ENCODE measurements at places on chromosomes 11 and 22. TPM values are rescaled to one million over a fixed set of nuclear protein-coding genes. Genes with fewer than 3 reads are reported as not detected.

DNA sequence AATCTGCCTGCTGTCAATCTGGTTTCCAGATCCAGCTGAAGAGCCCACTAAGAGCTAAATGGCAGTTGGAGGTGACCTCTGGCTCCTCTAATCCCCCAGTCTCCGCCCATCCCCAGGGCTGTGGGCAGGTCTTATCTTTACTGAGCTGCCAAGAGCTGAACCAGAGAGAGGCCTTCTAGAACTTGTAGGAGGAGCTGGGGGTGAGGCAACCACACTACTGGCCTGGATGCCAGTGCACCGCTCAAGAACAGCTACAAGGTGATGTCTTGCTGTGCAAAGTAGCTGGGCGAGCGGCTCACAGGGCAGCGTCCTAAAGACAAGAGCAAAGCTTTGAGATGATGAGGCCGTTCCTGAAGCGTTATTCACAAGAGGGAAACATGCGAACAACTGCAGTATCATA, 374.6 kb downstream of the CTTN start:
- DNase-seq, result no peak

GRCh38 chr11:63768237-63769041, at the start of gene ZFTA:
TSS of gene ZFTA (minus strand) at chr11:63768775. CDS start at chr11:63768622, 153 bp downstream.
- peak; percentile 58 for DNase-seq

SPTY2D1 gene
- 16.5 TPM for polyA plus RNA-seq

DNA sequence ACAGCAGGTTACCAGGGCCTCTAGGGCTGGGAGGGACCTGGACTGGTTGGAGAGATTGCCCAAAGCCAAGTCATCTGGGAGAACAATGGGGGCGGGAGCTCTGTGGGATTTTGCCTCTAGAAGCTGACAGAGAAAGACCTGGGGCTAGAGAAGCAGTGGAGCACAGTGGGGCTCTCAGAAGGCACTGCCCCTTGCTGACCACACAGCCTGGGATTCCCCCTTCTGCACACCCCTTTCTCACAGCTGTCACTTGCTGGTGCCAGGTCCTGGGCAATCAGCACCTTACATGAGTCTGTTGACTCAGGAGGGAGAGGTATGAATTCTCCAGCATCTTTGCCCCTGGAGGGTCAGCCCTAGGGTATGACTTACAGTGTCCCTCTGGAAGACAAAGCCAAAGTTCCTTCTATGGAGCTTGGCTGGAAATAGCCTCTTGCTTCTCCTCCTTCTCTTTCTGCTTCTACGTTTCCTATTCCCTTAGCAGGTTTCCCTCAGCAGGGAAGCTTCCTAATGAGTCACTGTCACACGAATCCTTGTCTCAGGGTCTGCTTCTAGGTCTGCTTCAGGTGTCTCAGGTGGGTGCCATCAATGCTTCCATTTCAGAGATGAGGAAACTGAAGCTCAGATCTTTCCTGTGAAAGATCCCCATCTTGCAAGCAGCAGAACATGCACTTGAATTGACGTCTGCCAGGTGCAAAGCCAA, 27.0 kb downstream of the GDPD5 start:
- no peak for DNase-seq

GRCh38 chr22:29218758-29219408, 13.2 kb downstream of the EMID1 start:
- DNase-seq, result no peak

DNA sequence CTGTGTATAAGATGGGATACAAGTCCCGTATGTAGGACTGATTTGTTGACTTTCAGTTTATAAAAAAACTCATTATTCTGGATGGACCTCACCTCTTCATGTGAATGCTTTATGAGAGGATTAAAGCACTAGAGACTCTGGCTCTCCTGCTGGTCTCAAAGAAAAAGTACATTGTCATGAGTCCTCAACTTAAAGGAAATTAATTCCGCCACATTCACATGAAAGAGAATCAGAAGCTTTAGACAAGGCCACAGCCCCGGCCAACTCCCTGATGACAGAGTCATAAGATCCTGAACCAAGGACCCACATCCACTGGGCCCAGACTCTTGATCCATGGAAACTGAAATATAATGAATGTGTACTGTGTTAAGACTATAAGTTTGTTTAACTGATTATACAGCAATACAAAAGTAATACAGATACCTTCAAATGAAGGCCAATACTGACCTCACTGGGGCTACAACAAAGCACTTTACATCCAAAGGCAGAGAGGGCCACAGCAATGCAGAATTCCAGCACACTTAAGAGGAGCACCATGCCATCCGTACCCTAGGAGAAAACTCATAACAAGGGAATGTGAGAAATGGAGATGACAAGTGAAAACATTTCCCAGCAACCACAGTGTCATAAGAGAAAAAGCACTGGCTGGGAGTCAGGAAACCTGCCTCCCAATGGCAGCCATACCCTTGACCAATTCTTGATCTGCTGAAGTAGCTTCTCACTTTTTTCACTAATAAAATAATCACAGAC, 25.4 kb upstream of the MS4A6A start:
- DNase-seq, result no peak

- DNase-seq, result no peak
These were observed 47.0 kb upstream of the CLMP start for GRCh38 chr11:123241874-123242543.

RBM4 gene
- 145 TPM for polyA plus RNA-seq

GRCh38 chr11:77471558-77472193, 2.2 kb downstream of the PAK1 start:
- DNase-seq, result peak; percentile 97

MYOD1 gene
- 0.10 TPM for polyA plus RNA-seq

DNA sequence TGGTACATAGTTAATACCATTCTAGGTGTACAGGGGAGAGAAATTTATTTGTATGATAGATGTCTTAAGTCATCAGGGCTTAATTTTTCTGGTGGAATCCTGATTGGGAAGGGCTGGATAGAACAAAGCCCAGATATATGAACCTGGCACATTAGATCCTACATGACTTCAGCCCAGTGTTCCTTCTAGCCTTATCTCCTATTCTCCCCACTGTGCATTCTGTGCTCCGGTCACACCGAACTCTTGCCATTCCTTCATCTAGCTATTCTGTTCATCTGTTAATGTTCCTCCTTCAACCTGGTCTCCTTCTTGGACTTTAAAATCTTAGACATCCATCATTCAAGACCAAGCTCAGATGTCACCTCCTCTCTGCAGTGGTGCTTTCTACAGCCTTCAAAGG, 68.9 kb upstream of the EED start:
- no peak for DNase-seq

DNA sequence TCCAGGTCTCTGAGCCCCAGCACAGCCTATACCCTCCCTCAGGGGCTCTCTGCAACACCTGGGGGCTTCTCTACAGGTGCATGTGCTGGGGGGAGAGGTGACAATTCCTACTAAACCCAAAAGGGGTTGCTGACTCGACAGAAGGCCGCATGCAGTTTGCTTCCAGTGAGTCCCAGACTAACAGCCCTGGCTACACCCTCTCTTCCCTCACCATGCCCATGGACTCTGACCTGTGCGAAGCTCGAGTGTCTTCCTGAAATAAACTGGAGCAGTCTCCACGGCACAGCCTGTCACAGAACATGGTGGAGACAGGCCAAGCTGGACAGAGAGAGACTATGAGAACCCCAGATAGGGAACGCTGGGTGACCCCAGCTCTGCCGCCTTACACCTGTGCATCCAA, 16.6 kb downstream of the PLEKHA7 start:
- DNase-seq, result peak; percentile 89

DNA sequence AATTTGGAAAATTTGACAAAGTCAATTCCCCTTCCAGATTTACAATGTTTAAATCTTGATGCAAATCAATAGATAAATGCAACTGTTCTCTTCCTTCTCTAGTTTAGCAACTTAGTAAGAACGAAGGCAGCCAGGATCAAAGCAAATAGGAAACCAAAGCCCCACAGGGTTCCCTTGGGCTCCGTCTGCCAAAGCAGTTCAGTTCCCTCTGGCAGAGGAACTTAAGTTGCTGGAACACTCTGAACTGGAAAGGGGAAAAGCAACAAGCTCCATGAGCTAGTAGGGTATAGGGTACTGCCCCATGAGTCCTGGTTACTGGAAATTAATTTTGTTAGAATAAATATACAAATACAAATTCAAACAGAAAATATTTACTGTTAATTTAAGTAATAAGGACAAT, 91.3 kb downstream of the RELT start:
- DNase-seq, result no peak

ZNF214 gene
- polyA plus RNA-seq, result 7.7 TPM

GRCh38 chr22:40966726-40967085, 15.5 kb downstream of the RBX1 start:
- no peak for DNase-seq

SLC22A12 gene
- polyA plus RNA-seq, result 0.03 TPM

- no peak for DNase-seq
These were observed 12.4 kb downstream of the C1QTNF6 start for GRCh38 chr22:37175414-37176281.

DNA sequence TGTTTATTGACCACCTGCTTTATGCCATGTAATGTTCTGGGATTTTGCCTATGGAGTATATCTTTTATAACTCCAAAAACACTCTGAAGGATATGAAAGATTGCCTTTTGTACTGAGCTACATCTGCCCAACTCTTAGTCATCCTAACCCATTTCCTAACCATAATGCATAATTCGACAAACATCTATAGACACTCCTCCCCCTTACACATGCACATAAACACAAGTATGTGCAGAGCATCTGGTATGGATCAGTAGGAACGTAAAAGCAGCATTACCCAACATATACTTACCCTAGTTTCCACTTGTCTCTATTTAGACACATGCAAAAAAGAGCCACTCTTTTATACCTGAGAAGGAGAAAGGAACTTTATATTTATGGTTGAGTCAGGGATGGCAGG, 272.8 kb downstream of the FAM76B start:
- no peak for DNase-seq

- DNase-seq, result no peak
These were observed 1130.3 kb upstream of the CNTN5 start for GRCh38 chr11:97890466-97890865.

DNA sequence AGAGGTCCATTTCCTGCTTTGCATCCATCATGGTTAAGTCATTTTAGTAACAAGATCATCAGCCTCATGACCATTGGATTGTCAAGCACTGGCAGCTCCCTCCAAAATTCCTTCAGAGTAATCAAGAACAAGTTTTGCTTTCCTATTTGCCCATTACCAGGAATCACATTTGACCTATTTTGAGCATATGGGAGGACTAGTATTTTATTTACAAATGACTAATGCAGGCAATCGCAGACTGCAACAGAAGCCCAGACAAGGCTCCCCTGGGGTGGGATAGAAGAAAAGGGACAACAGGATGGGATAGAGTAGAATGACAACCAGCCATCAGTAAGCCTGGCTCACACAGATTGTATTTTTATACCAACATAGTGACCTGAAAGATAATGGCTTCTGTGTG, 9.1 kb downstream of the MMP10 start:
- DNase-seq, result no peak

DNA sequence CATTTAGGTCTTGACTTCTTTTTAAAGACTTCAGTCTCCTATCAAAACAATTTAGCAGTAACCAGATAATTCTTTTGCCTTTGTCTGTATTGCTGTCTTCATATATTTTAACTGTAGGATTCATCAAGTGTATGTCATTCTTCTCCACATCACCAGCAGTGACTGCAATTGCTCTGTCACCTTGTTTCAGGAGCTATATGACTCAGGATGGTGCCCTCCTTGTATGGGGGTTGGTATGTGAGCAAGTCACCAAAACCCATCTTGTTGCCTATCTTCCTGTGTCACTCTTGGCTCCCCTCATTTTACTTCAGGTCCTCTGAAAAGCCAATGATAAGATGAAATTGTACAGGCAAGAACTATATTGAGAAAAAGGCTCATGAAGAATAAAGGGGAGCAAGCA, 256.9 kb upstream of the LUZP2 start:
- DNase-seq, result no peak

DNA sequence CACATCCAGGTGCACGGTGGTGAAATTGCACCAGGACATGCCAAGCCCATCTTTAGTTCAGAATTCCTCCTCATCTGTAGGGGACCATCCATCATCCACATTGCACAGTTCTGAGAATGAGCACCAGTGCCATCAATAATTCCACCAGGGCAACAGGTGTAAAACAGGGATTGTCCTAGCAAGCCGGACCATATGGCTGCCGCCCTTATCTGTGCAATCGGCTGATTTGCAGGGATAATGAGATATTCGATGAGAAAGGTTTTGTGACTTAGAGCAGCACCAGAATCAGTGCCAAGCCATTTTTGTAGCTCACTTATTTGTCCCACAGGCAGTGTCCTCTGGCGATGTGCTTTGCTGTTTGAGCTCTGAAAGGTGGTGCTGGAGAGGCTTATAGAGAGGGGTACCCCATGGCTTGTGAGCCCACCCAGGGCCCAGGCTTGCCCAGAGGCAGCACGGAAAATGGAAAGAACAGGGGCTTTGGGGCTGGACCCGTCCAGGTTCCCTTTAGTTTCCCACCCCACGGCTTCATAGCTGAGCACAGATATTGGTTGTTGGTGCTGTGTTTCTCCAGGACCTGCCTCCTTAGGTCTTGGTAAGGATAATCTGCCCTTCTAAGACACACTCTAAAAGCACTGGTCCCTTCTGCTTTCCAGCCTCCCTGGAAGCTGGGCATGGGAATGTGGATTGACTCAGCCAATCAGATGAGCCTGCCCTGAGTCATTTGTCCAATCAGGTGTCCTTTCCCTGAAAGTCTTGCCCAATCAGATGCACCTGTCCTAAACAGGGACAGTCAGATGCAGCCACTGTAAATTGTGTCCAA, 84.0 kb upstream of the SHANK2 start:
- no peak for DNase-seq

DNA sequence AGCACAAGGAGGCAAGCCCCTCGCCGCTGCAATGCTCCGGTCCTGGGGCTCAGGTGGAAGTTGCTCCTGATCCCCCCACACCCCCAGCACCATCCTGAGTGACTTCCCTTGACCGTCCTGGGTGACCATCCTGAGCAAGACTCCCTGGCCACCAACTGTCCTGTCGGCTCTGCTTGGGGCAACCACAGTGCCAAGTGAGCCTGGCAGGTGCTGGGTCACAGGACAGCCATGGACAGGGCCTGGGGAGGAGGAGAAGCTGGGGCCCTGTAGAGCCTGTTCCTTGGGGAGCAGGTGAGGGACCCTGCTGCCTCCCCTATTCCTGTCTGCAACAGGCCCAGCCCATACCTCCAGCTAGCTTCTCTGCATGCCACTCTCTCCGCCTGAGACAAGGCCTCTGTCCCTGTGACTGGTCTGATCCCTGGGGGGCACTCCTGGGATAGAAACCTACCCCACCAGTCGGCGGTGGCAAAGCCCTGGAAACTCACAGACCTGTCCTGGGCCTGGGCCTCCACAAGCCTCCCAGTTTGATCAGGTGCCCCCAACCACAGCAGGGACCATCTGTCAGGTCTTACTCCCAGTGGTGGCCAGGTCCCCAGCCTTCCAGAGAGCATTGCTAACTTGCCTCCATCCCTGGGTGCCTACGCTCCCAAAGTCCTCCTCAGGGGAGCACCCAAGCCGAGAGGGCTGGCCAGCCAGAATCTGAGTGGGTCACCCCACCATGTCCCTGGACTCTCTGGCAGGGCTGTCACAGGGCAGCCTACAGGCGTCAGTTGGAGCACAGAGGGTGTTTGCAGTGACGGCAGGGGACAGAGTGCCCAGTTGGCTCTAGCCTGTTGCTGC, 68.7 kb upstream of the WNT7B start:
- DNase-seq, result no peak

KCNA4 gene
- 0.82 TPM for polyA plus RNA-seq

- DNase-seq, result no peak
These were observed 38.7 kb upstream of the CDON start for GRCh38 chr11:126101251-126101929.
